ENCODE measurements at places on chromosomes 1 and 21. TPM values are rescaled to one million over a fixed set of nuclear protein-coding genes. Genes with fewer than 3 reads are reported as not detected.

TMEM51 gene
- polyA plus RNA-seq, result 21.0 TPM

NECTIN4 gene
- 2.1 TPM for polyA plus RNA-seq

LMX1A gene
- not detected for polyA plus RNA-seq

SUSD4 gene
- 22.4 TPM for polyA plus RNA-seq

C1QC gene
- 15.6 TPM for polyA plus RNA-seq

DNA sequence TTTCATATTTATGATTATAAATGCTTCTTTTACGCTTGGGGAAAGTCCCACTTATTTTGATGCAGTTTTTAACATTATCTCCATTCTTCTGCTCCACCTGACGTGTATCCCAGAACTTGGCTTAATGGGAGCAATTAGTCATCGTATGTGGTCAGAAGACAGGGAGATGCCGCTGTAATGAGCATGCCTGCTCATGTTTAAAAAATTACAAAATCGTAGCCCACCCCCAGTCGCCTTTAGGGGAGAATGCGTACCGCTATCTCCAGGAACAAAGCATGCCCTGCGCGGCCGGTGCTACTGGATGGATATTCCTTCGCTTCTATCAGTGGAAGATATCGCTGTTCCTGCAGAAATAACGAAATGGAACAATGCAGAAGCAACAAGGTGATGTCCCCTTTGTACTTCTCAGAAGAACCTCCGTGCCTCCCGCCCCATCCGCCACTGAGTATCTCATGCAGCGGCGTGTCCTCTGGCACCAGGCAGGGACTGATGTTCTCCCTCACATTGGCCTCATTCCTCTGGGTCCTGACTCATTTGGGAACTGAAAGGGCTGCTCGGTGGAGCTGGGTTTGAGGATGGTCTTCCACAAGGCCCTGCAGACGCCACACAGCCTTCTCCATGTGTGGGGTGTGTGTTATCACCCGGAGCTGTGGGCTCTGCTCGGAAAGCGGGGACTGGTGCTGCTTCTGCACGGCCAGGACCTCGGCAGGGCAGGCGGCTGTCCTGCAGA is 116.3 kb upstream of the COL6A1 start:
- no peak for DNase-seq

GRCh38 chr21:37435711-37436110 is 69.1 kb downstream of the DYRK1A start:
- DNase-seq, result no peak

DNA sequence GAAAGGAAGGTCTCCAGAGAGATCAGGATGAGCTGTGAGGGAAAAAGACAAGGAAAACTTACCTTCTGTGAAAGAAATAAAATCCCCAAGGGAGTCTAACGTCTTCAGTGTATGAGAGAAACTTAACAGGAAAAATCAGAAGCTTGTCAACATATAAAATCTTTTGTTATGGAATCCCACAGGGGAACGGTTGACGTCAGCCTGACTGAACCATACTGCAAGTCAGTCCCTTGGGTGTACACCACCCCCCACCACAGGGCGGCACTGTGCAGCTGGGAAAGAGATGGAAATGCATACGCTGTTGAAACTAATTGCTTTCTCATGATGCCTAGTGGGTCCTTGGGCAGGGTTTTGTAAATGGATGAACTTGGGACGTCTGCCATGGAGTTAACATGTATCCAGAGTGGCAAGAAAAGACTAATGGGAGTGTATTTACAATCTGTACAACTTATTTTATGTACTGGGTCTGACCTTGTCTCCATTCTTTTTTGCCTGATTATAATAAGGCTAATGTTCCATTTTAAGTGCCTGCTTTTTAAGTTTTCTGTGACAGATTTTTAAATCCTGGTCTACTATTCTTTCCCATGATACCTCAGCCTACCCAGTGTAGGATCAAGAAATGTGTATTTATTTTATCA is 22.7 kb downstream of the UTP25 start:
- no peak for DNase-seq

DNA sequence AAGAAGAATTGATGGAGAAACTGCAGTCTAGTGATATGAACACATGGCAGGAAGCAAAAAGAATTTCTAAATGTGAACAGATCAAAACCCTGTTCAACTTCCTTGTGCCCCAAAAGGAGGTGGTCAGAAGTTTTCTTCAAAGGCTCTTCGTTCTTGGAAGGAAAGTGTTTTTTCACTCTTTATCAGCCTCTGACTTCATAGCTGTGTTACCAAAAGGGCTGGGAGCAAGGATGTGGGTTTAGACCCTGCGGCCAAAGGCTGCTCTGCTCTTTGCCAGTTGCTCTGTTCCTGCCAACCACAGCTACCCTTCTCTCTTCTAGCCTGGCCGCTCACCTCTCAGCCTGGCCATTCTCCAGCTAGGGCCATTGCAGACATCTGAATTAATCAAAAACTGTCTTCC is 53.8 kb downstream of the PTGER3 start:
- no peak for DNase-seq

GRCh38 chr1:167668108-167668507 is 38.1 kb downstream of the RCSD1 start:
- DNase-seq, result no peak

DNA sequence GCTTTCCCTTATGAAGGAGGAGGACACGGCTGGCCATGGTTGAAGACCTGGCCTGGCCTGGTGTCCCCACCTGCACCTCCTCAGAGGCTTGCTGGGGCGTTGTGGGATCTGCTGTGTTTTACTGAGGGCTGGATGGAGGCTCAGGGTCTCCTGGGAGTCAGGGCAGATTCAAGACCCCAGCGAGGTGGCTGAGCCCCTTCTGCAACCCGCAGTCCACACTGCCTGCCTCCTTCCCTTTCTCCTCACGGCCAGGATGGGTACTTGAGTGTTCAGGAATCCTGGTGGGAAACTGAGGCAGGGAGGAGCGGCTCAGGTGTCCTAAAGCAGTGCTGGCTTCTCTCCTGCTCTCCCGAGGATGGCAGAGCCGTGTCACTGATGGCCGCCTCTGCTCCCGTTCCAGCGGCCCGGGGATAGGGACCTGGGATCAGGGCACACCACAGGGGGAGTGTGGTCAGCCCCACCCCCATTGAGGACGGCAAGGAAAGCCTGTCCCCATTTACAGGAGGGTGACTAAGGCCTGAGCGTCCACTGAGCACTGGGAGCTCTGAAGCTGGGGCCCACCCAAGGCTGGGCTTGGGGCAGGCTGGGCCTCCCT is 47.5 kb downstream of the TRPM2 start:
- DNase-seq, result no peak

- DNase-seq, result no peak
These were observed 148.9 kb upstream of the ZNF648 start for GRCh38 chr1:182210417-182210816.

- DNase-seq, result no peak
These were observed 4.1 kb downstream of the WARS2 start for GRCh38 chr1:119136401-119136800.

GRCh38 chr1:10708757-10709156 is 87.7 kb downstream of the CASZ1 start:
- no peak for DNase-seq

DNA sequence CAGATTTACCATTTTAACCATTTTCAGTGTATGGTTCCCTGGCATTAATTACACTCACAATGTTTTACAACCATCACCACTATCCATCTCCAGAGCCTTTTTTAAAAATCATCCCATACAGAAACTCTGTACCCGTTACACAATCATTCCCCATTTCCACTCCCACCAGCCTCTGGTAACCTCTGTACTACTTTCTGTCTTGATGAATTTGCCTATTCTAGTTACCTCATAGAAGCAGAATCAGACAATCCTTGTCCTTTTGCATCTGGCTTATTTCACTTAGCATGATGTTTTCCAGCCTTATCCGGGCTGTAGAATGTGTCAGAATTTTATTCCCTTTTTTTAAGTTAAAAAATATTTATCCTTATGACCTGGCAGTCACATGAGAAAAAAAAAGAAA is 33.0 kb downstream of the PGM1 start:
- no peak for DNase-seq

DNA sequence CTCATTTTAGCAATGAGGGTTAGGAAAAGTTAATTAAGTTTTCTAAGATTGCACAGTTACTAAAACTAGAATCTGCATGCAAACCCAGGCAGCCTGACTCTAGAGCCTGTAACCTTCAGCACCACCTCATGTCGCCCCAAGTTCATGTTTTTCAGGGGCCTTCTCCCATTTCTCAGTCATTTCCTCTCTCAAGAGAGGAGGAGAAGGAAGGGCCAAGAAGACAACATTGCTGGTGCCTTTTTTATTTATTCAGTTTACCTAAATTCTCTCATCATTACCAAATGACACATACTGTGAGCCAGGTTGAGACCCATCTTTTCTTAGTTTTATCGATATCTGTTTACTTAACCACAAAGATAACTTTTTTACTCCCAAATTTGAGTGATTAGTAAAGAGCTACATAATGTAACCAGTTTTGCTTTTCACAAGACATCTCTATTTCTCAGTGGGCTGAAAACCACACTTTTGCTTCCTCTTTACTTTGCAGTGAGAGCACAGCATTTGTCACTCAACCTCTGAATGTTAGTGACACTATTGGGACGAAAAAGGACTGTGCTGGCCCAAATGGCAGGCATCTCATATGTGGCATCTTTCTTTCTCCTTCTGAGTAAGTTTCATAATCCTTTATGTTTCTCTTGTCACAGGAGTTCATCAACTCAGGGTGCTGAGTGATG is at the start of gene CD101:
CD101 (plus strand) TSS at position 507 of the 674 bp plus-strand sequence; CDS start at position 565, 58 bp downstream.
- no peak for DNase-seq

- DNase-seq, result no peak
These were observed 132.8 kb downstream of the PTPRC start for GRCh38 chr1:198771563-198772153.

- DNase-seq, result no peak
These were observed 81.0 kb upstream of the NR5A2 start for GRCh38 chr1:199946305-199947155.

- no peak for DNase-seq
These were observed 68.9 kb upstream of the FAM78B start for GRCh38 chr1:166235728-166236127.

DNA sequence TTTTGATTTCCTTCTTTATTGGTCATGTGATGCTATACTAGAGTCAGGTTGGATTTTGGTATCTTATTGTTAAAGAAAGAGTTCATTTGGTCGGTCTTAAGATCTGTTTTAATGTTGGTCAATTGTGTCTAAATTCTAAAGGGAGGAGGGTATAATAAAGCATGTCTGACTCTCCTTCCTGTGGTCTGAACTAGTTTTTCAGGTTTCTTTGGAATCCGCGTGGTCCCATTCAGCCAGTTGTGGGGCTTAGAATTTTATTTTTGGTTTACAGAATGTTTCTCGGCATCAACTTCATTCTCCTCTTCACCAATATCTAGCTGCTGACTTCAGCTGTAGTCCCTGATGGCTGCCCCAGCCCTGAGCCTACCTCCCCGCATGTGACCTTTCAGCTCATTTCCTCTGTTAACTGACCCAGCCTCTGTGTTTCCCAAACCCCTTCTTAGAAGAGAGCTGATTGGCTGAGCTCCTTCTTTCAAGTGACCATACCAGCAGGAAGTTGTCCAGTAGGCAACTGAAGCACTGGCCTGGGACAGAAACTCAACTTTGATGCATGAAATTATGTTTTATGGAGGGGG is 8.7 kb upstream of the MYOC start:
- DNase-seq, result no peak

DNA sequence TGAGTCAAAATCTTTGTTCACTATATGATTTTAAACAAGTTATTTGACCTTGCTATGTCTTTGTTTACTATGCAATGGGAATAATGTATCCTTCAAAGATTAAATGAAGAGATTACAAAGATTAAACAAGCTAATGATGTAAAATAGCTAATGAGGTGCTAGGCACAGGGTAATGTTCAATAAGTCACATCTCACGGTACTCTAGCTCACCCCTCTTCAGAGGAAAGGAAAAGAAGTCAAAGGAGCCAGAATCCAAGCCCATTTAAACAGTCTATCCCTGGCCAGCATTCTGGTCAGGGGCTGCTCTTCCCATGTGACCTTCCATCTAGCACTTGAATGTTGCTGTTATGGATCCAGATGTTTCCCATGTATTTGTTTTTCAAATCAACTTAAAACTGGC is 412.4 kb upstream of the CAMK1G start:
- no peak for DNase-seq

- DNase-seq, result no peak
These were observed 79.4 kb upstream of the PPP2R5A start for GRCh38 chr1:212205843-212206242.
